ENCODE measurements at places on chromosomes 16 and 17. TPM values are rescaled to one million over a fixed set of nuclear protein-coding genes. Genes with fewer than 3 reads are reported as not detected.

Gene CPNE7
- total RNA-seq, result 7.1 TPM

Gene TM4SF5
- not detected for total RNA-seq

Gene TEKT1
- not detected for total RNA-seq

Gene TBC1D3H
- total RNA-seq, result not detected

Gene SCNN1B
- not detected for total RNA-seq

Gene KRT33A
- not detected for total RNA-seq

Gene TPSD1
- not detected for total RNA-seq

Gene DHRS7C
- not detected for total RNA-seq

Gene ITGAD
- total RNA-seq, result not detected

Gene DPEP2
- 5.3 TPM for total RNA-seq

Gene ZDHHC7
- total RNA-seq, result 25.1 TPM

Gene SLC5A11
- total RNA-seq, result not detected

Gene PYCARD
- total RNA-seq, result 14.6 TPM

Gene KCNJ2
- total RNA-seq, result not detected

Gene WNT9B
- not detected for total RNA-seq

Gene ASPA
- total RNA-seq, result not detected

Gene CCL5
- total RNA-seq, result 120 TPM

Gene SYCE1L
- 5.0 TPM for total RNA-seq

Gene KCNH4
- 0.39 TPM for total RNA-seq

Gene MMP15
- 0.46 TPM for total RNA-seq

Gene CFAP20
- total RNA-seq, result 38.6 TPM

Gene DPEP3
- total RNA-seq, result not detected

Gene CALB2
- not detected for total RNA-seq

Gene TRPV2
- total RNA-seq, result 50.6 TPM

Gene CCDC200
- not detected for total RNA-seq

Gene LPCAT2
- total RNA-seq, result 0.12 TPM

Gene CDH1
- 3.1 TPM for total RNA-seq

Gene HOXB4
- 2.3 TPM for total RNA-seq

Gene COQ9
- 33.0 TPM for total RNA-seq

Gene CAPN15
- total RNA-seq, result 76.2 TPM

Gene ZNF688
- total RNA-seq, result 9.2 TPM

Gene VAT1L
- total RNA-seq, result not detected

Gene TBC1D3L
- total RNA-seq, result 14.0 TPM

Gene UMOD
- total RNA-seq, result not detected

Gene TNK1
- 3.7 TPM for total RNA-seq

Gene RNF222
- not detected for total RNA-seq

Gene SEZ6L2
- total RNA-seq, result 0.58 TPM

Gene TEX14
- 0.14 TPM for total RNA-seq

Gene KRT20
- not detected for total RNA-seq

Gene WDR59
- total RNA-seq, result 65.7 TPM

Gene EXOC3L1
- not detected for total RNA-seq

Gene KRTAP1-5
- not detected for total RNA-seq

Gene EEF2K
- 23.0 TPM for total RNA-seq

Gene KRT31
- total RNA-seq, result not detected

Gene TBC1D3I
- 0.14 TPM for total RNA-seq

Gene DOC2B
- 0.12 TPM for total RNA-seq

Gene GRAPL
- total RNA-seq, result 3.2 TPM

Gene SLC12A3
- total RNA-seq, result not detected

Gene PPY
- total RNA-seq, result not detected
